ENCODE measurements at places on chromosomes 4 and X.

GRCh38 chrX:24201216-24201615 lies 51.7 kb downstream of the ZFX start:
- DNase-seq: no peak

GRCh38 chr4:152478461-152479237 lies 57.2 kb downstream of the FBXW7 start:
- DNase-seq: peak; percentile 58

GRCh38 chr4:6476893-6477292 lies 4.5 kb upstream of the PPP2R2C start:
- no peak for DNase-seq

DNA sequence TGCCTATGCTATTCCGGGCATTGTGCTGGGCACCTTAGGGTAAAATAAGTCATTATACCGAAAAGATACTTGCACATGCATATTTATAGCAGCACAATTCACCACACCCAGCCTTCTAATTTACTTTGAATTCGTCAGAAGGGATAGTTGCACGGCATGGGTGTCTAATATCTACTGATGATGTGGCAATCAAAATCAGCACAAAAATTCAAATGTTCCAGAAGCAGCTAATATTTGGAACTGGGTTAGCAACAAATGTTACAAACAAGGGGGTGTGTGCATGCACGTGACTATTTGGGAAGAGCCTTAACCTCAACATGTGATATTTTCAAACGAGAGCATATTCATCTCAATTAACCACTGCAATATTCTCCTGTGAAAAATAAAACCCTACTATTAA lies 79.7 kb upstream of the PRSS48 start:
- DNase-seq: no peak

DNA sequence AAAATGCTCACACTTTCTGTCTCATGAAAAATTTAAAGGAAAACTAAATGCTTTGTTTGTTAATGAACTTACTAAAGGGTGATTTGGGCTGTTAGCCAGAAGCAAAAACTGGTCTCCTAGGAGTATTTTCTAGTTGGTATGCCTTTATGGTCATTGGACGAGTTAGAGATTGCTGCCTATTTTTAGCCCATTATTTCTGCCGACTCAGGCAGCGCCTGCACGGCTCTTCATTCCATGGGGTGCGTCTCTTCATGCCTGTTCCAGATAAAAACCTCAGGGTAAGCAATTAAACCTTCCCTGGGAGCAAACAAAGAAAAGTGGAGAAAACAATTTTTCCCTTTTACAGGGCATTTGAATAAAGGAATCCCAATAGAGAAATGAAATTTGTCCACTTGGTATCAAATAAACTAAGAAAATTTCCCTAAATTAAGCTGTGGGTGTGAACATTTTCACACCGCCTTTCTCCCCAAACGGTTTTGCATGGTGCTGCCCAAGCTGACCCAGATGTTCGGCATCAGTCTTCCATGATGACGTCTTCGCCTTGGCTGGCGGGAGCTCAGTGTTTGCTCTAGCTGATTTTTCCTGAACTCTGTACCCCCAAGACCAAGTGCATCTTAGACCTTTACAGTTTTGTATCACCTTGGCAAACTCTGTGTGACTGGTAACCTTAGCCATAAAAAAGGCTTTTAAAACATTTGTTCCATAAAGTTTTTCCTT lies 61.7 kb upstream of the ADGRG2 start:
- DNase-seq: no peak

Measured in fibroblast of skin of right quadriceps (primary cell).